Muscle of leg (tissue), 16 donors: ENCODE measurements at places on chromosomes 4 and X.

- DNase-seq = peak; percentile 15
Measured at GRCh38 chrX:65536291-65536690, 1.7 kb upstream of the LAS1L start.

DNA sequence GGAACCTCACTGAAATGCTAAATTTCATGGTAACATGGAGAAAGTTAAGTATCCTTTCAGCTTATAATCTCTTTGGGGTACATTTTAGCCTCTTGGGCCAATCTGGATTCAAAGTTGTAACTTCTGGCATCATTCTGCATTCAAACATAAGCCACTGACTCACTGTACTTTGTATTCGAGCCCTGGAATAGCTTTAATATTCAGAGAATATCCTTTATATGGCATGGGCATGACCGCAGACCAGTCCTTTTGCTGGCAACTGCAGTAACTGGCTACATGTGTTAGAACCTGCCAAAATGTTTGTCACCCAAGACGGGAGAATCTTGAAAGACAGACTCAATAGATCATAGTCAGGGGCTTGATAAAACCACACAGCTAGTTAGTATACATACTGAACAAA lies 3.3 kb downstream of the GASK1B start:
- DNase-seq = peak; percentile 64

- DNase-seq = no peak
Measured at GRCh38 chr4:25949173-25949748, 35.2 kb downstream of the SMIM20 start.

GRCh38 chrX:100687546-100687945 lies 43.5 kb downstream of the SRPX2 start:
- no peak for DNase-seq
